ENCODE measurements at places on chromosomes 1 and 21.

DNA sequence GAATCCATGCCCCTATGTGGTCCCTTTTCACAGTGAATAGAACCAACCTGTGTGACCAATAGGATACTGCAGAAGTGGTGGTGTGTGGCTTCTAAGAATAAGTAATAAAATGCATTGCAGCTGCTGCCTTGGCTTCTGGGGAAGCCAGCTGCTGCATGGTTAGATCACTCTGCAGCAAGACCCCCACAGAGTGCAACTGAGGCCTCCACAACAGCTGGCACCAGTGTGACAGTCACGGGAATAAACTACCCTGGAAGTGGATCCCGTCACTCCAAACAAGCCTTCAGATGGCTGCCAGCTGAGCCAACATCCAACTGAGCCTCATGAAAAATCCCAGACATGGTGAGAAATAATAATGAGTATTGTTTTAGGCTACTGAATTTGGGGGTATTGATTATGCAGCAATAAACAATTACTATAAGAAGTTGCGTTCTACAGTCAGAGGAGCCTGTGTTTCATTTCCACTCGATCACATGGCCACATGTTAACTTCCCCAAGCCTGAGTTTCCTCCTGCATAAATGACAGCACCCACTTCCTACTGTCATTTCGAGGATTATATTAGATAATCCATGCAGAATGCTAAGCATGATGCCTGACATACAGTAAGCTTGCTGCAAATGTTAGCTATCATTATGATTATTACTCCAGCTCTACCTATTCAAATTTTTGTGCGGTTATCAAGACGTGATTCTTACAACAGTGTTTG lies 20.8 kb upstream of the COG2 start:
- DNase-seq: no peak

DNA sequence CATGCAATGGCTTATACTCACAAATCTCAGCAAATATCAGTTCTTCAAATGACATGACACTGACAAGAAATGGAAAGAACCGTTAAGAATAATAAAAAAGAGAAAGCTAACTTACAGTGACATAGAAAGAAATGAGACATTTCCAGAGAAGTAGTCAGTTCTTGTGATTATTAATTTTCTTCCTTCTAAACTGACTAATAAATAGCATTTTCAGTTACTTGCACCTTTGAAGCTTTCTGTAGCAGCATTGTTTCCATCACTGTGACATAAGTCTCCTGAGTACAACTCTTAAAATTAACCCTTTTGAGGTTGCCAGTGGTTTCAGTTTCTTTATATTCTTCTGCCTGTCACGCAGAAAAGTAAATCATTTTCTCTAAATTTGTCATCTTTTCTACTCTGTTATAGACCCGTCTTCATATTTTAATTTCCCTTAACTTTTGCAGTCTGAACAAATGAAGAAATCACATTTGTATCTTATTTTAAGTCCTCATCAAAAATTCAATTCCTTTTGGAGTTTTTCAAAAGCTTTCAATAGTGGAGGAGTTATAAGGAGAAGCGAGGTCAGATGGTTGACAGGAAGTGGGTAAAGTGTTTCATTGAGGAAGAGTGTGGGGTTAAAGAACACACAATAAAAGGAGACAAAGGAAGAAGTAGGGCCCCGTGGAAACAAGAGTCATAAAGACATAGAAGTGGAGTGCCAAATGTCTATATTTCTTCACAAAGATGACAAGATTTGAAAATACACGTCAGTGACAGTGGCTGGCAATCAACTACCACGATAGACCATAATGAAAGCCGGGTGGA lies 57.9 kb upstream of the S1PR1 start:
- DNase-seq: no peak

- no peak for DNase-seq
Observed at GRCh38 chr1:47821760-47822159, 175.4 kb downstream of the TRABD2B start.

- peak; percentile 74 for DNase-seq
Observed at GRCh38 chr21:33403786-33404585, 773 bp downstream of the IFNGR2 start.

GRCh38 chr21:38661889-38662568 lies 143.7 kb upstream of the ETS2 start:
- no peak for DNase-seq

- DNase-seq: no peak
Observed at GRCh38 chr1:171799166-171799565, 17.7 kb downstream of the METTL13 start.

- DNase-seq: no peak
Observed at GRCh38 chr1:46158312-46159281, 16.3 kb upstream of the TSPAN1 start.

GRCh38 chr1:215780139-215780538 lies 213.0 kb downstream of the KCTD3 start:
- no peak for DNase-seq

GRCh38 chr1:55194851-55195250 lies 20.3 kb downstream of the USP24 start:
- DNase-seq: no peak

DNA sequence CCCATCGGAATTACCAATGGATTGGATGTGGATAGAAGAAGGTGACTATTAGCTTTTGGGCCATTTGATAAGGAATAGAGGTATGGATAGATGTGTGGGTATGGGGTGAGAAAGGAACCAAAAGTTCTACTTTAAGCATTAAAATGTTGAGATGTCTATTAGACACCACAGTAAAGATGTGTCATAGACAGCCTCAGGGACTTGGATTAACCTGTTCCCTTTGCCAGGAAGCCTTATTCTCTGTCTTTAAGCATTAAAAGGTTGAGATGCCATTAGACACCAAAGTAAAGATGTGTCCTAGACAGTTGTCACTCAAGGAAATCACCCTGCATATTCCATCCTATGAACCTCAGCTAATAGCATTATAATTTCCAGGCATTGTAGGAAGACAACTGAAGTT lies 11.0 kb upstream of the DENND1B start:
- no peak for DNase-seq

GRCh38 chr1:110370827-110371226 lies 20.0 kb downstream of the SLC16A4 start:
- DNase-seq: no peak

DNA sequence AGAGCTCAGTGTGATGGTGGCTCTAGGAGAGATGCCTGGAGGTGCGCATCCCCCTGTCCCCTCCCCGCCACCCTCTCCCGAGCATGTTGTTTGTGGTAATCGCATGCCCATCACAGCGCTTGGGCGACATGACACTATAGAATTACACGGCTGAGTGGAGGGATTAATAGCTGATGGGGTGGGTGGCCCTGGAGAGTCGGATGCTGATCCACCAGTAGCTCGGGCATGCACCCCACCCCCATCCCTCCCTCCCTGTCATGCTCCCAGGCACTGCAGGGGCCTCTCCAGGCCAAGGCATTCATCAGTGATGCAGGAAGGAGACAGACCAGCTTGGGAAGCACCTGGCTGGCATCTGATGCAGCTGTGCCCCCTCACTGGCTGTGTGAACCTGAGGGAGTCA lies 159.0 kb upstream of the IGSF21 start:
- DNase-seq: no peak

DNA sequence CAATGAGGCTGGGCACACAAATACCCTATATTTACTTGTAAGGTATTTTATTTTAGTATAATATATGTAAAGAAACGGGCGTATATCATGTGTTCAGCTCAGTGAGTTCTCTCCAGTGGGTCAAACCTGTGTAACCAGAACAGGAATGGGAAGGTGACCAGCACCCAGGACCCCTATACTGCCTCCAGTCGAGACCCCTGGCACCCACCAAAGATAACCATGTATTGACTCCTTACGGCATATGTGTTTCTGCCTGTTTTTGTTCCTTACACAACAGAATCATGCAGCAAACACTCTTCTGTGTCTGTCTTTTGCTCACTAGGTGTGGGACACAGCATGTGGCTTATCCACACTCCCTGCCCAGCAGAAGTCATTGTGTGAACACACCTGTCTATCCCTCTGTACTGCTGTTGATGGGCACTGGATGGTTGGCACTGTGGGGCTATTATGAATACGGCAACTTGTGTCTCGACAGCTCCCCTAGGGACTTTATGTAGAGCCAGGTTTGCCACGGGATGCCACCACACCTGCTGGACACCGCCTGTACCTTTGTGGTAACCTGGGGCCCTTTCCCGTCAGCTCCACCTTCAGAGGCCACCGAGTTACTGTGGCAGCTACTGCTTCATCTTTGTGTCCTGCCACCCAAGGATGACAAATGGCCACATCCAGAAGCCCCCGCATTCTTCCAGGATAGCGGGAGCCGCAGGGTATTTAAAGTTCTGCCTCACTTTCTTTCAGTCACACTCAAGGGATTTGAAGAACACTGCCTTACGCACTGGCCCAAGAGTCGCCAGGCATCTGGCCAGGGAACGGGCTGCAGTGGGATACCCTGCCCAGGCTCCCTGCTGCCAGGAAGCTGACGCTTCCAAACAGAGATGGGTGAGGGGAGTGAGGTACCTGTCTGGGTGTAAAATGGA lies 23.5 kb upstream of the C2CD2 start:
- peak; percentile 7 for DNase-seq

DNA sequence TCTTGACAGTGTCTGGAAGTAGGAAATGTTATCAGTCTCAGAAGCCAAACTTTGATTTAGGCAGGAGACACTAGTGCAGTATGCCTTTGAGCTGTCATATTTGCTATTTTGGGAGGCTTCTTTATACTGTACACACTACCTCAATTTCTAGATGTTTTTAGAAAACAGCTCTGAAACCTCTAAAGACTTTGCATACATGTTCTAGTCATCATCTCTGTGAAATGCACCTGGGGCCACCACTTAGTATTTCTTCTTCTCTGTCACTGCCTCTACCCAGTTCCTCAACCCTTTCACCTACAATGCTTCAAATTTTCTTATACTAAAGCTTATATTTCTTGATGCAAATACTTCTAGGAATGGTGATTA lies 29.1 kb upstream of the PLA2G4A start:
- no peak for DNase-seq

DNA sequence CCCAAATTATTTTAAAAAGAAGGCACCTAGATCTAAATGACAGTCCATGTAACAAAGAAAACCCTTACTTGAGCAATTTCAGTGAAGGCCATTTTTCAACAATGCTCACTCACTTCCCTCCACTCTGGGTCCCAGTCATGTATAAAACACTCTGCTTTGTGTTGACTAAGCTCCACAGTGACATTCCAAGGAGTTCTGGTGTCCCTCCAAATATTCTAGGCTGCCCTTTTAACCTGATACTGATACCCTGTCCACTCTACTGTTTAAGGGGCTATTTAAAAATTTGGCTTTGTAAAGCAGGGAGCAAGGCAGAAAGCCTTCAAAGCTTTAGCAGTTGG lies 73.6 kb downstream of the GNG12 start:
- no peak for DNase-seq

- DNase-seq: peak; percentile 22
Observed at GRCh38 chr21:42474043-42474831, 21.8 kb downstream of the RSPH1 start.

DNA sequence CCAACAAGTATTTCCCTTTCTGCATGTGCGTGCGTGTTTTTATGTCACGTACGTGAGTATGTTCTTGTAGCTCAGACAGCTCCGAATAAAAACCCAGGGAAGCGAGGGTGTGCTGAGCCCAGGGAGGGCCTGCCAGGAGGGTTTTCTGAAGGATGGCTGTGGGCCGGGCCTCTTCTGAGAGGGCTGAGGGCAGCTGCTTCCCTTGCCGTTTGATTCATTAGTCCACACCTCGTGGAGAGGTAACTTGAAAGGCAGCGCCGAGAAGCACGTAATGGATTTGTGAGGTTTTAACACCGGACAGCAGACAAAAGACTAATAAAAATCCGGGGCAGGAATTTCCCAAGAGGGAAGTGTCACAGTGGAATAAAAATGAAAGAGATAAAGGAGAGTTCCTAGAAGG lies 29.5 kb downstream of the CD247 start:
- no peak for DNase-seq

- no peak for DNase-seq
Observed at GRCh38 chr1:111679541-111679940, 59.7 kb downstream of the INKA2 start.

GRCh38 chr1:165407398-165407797 lies 37.5 kb downstream of the RXRG start:
- no peak for DNase-seq

DNA sequence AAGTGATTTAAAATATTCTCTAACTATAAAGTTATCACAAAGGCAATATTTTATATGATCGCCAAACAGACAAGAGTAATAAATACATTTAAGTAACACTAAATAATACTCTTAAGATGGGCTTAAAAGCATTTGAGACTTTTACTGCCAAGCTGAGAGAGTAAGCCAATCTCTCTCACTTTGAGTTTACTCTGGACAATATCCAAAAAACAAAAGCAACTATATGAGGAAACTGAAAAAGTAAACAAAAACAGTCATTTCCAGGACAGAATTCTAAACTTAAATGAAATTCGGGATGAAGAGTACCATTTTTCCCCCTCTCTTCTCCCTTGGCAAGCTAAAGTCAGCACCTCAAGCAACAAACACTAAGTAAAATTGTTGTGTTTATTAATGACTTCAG lies 173.2 kb downstream of the COP1 start:
- no peak for DNase-seq

GRCh38 chr1:22089134-22089571 lies 36.6 kb downstream of the CDC42 start:
- DNase-seq: no peak

DNA sequence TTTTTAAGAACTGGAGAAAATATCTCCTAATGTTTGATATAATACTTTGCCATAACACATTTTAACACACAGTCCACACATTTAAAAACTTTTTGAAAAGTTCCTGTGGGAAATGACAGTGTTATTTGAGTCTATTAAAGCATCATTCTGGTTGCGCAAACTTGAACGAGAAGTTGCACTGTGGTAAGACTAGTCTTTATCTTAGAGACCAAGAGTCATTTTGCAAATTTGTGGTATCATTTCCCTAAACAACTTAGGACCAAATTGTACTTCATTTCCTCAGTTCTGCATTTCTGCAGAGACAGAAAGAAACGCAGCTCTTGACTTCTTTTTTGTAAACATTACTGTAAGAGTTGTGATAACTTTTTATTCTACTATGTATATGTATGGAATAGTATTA lies at the start of gene RGS18:
RGS18 (plus strand) TSS at position 282 of the 400 bp plus-strand sequence. CDS start 176 bp downstream, outside the sequence.
- no peak for DNase-seq

DNA sequence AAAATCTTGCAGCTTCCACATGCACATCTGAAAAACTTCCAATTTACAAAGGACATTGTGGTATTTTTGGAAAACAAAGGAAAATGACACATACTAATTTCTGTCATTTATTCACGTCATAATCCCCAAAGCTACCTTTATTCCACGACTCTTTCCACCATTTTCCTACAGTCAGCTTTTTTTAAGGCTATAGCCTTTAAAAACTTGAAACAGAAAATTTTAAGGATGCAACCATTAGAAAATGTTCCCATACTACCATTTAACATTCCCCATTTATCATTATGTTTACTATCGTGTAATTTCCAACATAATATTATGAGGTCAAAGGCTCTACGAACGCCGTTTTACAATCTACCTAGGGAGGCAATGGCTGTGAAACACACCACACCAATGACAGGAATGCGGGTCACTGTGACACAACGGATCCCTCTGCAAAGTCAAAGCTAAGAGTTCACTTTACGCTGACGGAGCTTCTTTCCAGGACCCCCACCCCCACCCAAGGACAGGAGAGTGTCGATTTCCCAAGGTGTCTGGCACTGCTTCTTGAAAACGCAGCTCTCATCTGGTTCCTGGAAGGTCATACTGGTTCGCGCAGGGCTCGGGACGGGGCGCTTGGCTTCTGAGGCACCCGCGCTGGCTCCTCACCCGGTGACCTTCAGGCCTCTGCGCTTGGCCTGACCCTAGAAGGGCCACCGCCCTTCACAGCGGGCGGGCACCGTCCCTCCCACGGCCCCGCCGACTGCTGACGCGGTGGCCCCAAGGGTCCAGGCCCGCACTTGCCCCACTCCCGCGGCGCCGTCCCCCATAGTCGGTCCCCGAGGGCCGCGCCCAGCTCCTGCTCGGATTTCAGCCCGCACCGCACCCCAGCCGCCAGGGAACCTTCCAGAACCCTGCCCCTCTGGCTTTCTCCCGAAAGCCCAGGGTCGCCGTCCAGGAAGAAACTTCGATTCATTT lies 50.5 kb upstream of the ATF3 start:
- no peak for DNase-seq

Measured in activated T-cell treated with anti-CD3 and anti-CD28 coated beads, Interleukin-2, amount 50 U/mL, for 24 hours (primary cell).